CMK (cell line): ENCODE measurements at places on chromosomes 5 and 9.

- no peak for DNase-seq
These were observed 106.1 kb downstream of the PCSK1 start for GRCh38 chr5:96326902-96327301.

- DNase-seq: peak; percentile 8
These were observed 37.7 kb downstream of the FAM13B start for GRCh38 chr5:137995077-137995748.

- DNase-seq: peak; percentile 73
These were observed 71.4 kb downstream of the RALGPS1 start for GRCh38 chr9:126985870-126986498.

GRCh38 chr5:108461628-108462367 lies 79.9 kb upstream of the FBXL17 start:
- DNase-seq: no peak

GRCh38 chr5:154317916-154318315 lies 127.4 kb downstream of the GALNT10 start:
- no peak for DNase-seq

DNA sequence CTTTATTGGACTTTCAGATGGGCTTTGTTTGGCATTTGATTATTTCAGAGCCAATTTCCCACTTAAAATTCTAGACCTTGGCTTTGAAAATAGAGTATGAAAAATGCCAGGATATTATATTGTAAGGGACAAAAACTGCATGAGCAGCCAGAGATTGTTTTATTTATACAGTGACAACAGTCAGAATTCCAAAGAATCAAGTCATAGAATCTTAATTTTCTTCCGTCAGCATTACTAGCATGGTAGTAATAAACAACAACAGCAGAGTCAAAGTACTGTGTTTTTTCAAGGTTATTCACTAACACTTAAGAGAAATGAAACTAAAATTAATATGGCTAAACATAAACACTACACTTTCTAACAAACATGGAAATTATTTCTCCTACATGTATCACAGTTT lies 52.2 kb downstream of the MLLT3 start:
- DNase-seq: no peak

DNA sequence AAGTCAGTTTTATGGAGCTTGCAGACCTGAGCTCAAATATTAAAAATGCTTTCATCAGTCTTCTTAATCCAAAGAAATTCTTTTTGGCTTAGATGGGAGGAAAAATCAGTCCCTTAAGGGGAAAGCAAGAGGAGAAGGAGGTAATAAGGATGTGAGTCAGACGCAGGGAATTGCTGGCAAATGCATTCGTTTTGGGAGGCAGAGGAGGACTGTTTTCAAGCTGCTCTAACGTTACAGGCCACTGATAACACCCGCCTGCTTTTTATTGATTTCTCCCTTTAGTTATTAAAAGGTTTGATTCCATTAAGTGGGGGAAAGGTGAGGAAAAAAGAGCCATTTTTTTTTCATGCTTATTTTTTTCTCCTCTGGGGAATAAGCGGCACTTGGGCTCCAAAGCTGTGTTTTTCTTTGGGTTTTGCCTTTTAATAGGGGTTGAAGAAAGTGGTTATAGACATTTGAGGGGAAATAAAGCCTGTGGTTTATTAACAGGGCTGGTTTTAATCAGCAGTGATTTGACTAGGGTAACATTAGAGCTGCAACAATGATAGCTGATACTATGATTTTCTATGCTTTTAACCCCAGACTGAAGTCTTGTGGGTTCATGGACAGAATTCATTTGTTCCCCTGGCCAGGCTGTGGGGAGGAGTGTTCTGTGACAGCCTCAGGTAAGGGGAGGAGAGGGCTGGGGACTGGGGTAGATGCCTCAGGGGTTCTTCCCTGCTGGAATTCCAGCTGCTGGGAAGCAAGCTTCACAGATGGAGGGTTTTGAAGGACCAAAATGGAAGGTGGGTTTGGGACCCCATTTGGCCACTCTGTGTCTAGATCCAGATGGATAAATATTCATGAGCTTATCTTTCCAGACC lies 225.2 kb downstream of the GAS1 start:
- DNase-seq: no peak

GRCh38 chr5:62473209-62473608 lies 60.6 kb downstream of the IPO11 start:
- no peak for DNase-seq

DNA sequence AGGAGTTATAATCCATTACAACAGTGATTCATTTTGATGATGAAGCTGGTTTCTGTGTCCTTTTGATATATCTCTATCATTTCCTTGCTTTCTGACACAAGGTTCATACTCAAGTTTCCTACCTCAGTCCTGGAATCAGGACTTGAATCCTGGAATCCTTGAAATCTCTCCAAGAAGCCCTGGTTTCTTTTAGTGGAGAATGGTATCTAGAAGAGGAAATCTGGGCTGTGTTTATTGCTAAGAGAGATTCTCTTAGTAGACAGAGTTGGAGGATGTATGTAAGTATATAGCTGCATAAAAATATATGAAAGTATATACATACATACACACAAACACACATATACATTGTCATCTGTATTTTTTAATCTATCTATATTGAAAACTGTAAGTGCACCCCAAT lies 114.4 kb downstream of the GCNT1 start:
- no peak for DNase-seq

- no peak for DNase-seq
These were observed 22.7 kb upstream of the UBLCP1 start for GRCh38 chr5:159240301-159240870.

DNA sequence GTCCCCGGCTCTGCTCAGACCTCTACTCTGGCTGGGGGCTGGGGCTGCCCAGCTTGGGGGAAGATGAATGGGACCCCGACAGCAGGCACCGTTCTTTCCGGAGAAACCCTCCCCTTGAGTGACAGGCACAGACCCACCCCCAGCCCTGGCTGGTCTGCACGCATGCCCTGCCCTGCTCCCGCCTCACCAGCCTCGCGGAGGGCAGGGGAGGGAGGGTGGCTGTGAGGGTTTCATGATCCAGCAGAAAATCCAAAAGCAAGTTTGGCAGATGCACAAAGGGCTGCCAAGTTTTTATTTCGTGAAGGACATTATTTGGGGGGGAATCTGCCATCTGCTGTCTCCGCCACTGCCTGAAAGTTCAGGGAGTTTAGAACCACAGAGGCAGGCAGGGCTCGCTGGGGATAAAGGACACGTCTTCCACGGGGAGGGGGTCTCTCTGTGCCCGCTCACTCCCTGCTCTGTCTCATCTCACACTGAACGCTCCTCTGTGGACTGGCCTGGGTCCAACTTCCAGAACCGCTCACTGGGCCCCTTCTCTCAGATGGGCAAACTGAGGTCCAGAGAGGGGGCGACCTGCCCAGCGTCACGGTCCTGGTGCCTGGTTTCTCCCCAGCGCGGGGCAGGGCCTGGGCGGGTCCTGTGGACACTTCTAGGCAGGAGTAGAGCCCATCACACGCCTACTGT lies 92.9 kb downstream of the RXRA start:
- DNase-seq: no peak

GRCh38 chr5:176934309-176934930 lies 35.3 kb upstream of the HK3 start:
- DNase-seq: no peak

- no peak for DNase-seq
These were observed 323.3 kb downstream of the GADD45G start for GRCh38 chr9:89928106-89928505.

DNA sequence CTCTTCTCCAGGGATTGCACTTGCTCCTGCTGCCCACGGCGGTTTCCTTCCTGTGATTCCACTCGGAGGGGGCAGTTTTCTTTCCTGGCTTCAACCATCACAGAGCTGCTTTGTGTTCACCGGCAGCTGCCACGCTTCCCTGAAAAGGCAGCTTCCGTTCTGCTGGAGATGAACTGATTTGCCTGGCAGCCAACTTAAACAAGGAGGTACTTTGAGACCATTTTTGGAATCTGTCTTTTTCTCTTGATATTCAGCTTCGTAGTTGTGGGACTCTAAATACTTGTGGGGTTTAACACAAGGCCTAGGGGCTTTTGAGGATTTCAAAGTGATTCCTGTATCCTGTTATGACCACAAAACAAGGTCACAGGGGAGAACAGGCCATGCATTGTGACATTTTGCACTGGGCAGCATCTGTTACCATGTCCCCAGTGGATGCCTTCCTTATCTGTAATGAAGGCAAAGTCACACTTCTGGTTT lies 192.0 kb downstream of the MTRR start:
- no peak for DNase-seq

DNA sequence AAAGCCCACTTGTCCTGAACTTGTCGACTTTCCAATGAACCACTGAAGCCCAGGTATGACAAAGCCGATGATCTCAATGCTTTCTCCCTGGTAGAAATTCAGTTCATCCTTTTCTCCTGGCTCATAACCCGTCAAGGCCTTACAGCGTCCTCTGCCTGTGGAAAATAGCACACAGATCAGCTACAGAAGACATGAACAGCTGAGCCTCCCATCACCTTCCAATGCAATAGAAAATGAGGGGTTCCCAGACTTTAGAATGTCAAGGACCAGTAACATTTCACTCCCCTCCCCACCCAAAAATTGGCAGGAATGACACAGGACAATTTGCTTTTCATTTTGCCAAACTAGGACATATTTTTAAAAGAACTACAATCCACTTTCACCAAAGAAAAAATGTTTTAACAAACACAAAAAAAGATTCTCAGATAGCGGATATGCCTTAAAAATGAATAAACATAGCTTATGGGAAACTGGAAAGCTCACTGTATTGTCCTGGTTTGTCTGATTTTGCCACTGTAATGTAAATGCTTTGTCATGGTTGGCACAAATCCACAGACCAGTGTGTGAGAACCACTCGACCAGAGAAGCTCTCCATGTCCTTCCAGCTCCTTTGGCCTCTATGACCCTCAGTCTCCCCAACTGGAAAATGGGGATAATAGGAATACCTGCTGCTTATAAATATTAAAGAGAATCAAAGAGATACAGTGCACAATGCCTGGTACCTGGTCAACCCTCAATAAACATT lies 24.4 kb downstream of the SH3TC2 start:
- no peak for DNase-seq

GRCh38 chr5:56358703-56359681 lies 125.9 kb upstream of the ANKRD55 start:
- DNase-seq: no peak

- no peak for DNase-seq
These were observed 15.4 kb downstream of the NIPAL4 start for GRCh38 chr5:157475432-157475831.

GRCh38 chr9:10250219-10250618 lies 362.6 kb downstream of the PTPRD start:
- no peak for DNase-seq

- no peak for DNase-seq
These were observed 5.9 kb downstream of the CDKN2A start for GRCh38 chr9:21988056-21988990.

DNA sequence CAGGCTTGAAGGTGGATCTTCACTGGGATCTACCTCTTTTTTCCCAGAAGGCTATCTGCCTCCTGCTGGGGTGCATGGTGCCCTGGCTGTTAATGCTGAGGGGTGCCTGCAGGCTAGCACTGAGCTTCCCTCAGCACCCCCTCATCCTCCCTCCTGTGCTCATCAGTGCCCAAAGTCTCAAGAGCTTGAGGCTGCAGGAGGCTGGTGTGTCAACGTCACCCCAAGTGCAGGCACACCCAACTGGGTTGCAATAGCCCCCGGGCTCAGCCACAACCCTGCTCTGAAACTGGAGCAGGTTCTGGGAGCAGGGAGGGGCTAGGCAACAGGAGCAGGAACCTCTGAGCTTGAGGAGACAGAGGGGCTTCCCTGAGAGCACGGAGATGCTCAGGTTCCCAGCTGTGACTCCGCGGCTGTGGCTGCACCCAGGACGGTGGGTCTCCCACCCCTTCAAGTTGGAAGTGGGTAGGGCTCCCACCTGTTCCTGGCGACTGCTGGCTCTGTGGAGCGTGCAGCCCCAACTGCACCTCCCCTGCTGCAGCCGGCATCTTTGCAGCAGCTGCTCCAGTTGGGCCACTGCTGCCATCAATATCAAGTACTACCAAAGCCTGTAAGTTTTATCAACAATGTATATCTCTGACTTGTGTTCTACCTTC lies 1266.6 kb upstream of the C9orf72 start:
- no peak for DNase-seq

DNA sequence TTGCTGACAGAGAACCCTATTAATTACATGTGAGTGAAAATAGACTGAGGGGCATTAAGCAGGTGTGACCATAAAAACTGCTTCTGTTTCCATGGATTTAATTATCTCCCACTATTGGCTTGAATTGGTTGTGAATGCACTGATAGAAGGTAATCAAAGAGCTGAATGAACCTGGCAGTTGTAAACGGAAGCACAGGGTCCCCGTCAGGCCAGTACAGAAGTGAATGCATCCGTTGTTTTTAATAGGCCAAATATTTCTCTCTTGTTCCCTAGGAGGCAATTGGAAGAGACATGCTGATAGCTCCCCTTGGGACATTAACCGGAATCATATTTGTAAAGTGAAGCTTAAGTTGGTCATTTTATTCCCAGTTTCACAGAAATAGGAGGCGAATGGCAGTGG lies 147.0 kb downstream of the CAVIN4 start:
- no peak for DNase-seq

DNA sequence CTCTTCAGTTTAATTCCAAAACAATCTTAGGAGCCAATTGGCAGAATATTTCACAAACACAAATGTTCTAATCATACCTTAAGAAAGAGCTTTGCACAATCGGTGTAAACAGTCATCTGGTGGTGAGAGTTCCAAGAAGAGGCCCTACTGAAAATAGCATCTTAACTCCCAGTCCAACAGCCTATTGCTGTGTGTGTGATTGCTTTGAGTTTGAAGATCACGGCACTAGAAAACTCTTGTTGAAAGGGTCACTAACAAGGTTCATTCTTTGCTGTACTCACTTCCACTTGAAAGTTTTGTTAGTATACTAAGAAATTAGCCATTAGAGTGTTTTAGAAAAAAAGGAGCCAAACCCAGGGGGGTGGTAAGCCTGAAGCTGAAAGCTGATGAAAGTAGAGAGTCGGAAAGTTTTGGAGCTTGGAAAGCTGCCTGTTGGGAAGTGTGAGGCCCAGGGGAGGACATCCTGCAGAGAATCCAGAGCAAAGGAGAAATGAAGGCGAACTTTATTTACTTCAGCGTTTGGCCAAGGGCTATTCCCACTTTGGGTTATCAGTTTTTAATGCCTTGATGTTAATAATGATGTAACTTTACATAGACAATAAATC lies 180.3 kb upstream of the GHR start:
- no peak for DNase-seq

DNA sequence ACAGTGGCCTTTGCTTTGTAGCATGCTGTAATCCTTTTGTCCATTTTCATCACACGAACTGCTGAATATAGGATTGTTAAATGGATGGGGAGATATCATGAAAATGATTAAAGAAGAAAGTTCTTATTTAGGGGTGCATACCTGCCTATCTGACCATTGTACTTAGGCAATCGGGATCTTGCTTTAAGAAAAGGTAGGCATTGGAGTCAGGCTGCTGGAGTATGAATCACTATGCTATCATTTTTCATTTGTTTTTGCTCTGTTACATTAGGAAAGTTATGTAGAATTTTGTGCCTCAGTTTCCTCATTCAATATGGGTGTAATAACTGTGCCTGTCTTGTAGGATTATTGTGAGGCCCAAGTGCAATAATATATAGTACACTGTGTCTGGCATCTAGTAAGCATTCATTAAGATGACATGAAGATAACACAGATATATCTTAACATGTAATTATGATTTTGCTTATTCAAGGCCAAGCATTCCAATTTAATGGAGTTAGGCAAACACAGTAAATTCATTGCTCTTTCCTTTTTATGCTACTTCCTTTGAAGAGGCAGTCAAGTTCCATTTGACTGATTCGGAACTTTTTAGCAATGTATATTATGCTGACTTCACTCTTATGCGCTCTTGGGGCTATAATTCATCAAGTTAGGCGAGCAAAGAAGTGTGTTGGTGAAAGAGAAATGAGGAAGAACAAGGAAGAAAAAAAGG lies 109.9 kb upstream of the CDKN2B start:
- DNase-seq: no peak
